T-helper 2 cell (primary cell): ENCODE measurements at places on chromosomes 2 and 18.

DNA sequence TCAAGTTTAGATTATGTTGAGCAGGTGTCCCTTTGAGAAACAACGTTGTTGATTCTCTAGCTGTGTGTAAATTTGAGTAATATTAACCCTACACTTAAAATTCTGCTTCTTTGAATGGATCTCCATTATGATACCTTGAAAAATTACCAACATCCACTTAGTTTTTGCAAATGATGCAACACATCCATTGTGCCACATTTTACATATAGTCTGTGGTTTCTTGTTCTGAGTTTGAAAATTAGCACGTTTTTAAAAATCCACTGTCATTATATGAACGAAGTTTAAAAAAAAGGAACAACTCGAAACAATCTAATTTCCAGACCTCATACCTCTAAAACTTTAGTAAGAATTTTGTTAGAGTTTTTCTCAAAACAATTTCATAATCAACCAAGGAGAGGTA is 37.7 kb downstream of the PIK3C3 start:
- no peak for DNase-seq

GRCh38 chr2:78780864-78781583 is 244.5 kb upstream of the REG3G start:
- DNase-seq = no peak

GRCh38 chr2:203909261-203909967 is 27.1 kb upstream of the ICOS start:
- DNase-seq = no peak

DNA sequence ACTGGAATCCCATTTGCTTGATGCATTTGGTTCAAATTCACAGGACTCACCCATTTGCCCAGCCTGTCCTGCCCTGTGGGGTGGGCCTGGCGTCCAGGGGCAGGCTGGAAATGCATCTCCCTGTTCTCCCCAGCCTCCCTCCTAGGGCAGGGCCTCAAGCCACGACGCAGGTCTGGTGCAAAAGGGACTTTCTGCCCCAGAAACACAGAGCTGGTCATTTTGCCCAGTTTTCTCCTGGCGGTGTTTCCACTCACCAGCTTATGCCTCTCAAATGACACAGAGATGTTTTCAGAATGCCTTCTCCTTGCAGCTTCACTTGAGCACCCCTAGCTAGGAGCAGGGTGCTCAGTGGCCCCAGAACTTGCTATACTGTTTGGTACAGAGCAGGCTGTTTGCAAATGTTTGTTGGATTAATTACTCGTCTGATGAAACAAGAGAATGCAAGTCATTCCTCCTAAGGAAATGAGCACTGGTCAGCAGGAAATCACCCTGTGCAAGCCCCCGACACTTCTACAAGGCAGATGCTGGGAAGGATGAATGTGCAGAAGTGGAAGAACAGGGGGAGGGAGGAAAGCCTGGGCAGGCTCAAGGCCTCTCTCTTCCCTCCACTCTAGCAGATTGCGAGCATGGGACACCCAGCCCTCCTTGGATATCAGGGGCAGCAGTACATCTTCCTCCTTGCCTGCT is 164.3 kb upstream of the APCDD1 start:
- DNase-seq = no peak

DNA sequence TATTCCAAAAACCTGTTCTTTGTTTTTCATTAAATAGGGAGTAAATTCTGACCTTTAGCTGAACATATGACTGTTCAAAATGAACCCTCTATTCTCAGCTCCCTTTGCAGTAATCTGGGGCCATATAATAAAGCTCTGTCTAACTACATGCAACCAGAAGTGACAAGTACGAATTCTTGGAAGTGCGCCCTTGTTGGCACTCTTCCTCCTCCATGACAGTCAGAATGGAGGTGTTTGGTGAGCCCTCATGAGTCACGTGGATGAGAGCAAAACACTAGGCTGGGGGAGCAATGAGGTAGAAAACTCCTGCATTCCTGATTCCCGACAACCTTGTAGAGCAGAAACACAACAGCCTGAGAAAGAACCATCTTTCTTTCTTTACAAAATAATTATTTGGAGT is 552.9 kb downstream of the FBXO15 start:
- DNase-seq = no peak

DNA sequence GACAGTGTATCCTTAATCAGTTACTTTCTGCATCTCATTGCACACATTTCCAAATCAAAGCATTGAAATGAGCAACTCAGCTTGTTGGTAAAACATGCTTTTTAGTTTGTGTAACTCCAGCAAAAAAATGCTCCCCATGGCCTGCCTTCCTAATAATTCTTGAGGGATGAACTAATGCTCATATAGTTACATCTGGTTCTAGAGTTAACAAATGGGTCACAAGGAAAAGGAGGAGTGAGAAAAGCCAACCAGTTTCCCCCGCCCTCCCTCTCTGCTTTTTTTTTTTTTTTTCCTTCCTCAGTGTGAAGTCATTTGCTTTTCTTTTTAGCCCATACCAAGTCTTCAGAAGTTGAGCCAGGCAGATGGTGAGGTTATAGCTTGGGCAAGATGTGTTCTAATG is 231.7 kb downstream of the MTX2 start:
- no peak for DNase-seq

DNA sequence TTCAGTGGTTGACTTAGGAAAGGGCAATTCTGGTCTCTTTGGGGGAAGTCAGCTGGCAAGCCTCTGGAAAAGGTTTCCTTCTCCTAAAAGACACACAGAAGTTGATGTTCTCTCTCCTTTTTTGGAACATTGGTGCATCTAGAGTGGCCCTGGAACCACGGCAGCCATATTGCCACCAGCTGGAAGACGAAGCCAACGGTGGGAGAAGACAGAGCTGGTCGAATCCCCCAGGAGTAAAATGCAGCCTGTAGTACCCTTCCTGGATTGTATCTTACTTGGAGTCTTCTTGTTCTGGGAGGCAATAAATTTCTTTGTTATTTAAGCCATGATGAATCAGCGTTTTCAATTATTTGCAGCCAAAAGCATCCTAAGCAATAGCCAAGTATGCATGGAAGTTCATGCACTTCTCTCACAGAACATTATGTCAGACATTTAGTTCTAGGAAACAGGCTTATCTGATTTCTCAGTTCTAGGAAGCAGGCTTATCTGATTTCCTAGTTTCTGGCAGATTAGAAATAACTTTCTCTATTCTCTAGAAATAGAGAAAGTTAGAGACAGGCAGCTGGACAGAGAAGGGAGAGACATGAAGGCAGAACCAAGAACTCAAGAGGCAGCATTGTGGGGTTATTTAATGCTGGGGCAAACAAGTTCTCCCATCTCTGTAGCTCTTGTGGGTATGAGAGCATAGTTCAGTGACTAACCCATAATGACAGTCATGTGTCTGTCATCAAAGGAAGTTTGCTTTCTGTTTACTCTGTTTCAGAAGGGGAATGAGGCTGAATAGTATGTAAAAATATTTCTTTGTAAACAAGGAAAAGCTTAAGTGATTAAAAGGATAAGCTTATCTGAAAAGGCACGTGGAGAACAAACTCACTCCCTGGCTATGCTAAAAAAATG is 40.5 kb upstream of the NABP1 start:
- DNase-seq = no peak

DNA sequence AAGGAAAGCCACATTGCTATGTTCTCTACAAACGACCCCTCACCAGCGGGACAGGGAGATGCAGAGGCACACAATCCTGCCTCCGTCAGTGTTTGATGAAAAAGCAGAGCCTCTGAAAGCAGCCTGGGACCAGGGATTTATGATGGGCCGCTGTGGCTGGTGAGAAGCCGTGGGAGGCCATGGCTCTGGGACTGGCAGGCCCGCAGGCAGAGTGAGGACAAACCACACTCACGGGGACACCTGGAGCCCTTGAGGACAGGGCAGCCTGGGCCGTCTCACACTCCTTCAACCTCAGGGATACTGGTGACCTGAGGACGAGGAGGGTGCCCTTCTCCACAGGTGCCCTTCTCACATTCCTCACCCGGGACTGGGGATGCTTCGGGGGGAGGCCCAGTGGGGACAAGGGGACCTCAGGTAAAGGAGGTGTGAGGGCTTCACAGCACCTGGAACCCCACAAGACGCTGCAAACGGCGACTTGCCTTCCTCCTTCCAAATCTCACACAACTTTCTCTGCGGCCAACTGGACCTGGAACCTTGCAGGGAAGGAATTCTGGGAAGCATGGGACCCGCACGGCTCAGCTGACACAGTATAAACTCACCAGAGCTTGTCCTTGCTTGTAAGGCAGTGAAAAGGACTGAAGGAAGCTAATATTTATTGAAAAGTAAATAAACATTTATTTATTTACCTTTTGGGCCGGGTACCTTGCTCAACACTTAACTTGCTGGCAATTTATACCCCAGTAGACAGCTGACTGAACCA is 5.3 kb upstream of the LDLRAD4 start:
- no peak for DNase-seq

DNA sequence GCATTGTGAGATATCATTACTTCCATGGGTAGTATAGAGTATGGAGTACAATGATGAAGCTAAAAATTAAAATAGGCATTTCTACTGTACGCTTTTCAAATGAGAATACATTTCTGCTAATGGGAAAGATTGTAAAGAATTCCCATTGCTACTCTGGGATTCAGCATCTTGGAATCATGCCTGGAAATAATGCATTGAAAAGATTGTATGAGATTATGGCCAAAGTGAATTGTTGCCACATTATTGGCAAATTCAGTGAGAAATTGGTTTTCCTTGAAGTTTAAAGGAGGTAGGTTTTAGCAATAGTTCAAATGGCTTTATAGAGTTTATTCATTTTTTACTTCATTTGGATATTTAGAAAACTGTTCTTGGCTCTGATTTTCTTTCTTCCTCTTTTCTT is 157.9 kb downstream of the GULP1 start:
- no peak for DNase-seq

DNA sequence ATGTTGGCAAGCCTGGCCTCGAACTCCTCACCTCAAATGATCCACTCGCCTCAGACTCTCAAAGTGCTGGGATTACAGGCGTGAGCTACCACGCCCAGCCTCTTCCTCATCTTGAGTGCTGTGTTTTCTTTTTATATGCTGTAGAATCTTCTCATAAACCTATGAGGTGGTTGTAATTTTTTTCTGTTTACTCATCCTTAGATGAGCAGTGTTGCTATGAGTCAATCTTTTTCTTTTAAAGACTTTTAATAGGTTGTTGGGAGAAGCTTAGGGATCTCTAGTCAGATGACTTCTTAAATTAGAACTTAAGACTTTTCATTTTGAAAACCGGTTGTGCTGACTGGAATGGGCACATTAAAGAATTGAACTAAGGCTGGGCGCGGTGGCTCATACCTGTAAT is 8.7 kb upstream of the AAK1 start:
- DNase-seq = peak; percentile 29

- DNase-seq = no peak
Observed at GRCh38 chr2:44906972-44907371, 34.5 kb upstream of the SIX3 start.

DNA sequence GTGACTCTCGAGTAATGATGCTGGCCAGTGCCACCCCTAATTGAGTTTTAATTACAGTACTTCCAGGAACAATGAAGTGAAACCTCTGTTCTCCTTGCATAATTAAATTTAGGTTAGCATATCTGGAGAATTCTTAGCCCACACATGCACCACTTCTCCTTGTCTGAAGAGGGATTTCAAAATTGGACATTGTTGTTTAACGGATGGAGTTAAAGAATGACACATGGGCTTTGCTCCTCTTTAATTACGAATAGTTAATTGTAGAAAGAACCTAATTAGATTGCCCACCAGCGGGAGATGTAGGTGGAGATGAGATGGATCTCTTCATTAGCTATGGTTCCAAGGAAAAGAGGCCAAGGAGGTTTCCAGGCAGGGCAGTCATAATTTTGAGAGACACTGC is 33.1 kb upstream of the EN1 start:
- no peak for DNase-seq

DNA sequence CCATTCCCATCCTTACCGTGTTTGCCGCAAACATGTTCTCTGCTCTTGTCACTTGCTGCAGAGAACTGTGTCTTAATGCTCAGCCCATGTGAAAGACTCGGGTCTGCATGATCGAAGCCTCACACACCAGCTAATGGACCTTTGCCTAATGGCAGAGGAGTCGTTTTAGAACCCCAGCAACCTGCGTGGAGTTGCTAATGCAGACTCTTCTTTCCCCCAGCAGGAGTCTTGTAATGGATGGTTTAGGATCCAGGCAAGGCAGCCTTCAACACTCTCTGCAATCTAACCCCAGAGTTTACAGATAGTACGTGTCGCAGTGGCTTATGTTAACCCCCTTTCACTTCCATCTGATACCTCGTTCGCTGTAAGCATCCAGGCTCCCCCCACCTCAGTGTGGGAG is 316.4 kb downstream of the AGAP1 start:
- no peak for DNase-seq

- DNase-seq = no peak
Observed at GRCh38 chr2:71463342-71463654, 9.9 kb downstream of the DYSF start.

- DNase-seq = no peak
Observed at GRCh38 chr18:23859466-23860336, 154.9 kb upstream of the TTC39C start.

DNA sequence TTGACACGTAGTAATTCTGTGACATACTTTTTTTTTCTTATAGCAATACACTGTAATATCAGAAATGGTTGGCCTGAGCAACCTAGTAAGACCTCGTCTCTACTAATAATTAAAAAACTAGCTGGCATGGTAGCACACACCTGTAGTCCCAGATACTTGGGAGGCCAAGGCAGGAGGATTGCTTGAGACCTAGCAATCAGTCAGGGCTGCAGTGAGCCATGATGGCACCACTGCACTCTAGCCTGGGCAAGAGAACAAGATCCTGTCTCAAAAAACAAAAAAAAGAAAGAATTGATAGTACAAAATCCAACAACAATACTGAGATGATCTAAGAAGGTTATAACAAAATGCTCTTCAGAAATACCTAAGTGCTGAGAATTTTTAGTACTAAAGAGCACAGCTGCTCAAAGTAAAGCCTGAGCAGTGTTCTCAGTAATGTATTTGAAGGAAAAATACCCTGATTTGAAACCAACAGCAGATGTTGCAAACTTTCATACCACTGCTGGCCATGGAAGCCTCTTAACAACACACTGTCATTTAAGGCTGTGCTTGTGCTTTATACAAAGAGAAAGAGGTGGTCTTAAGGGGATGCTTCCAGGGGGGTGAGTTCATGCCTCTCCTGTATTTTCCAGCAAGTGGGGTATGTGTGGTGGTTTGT is 132.6 kb upstream of the CDCA7 start:
- no peak for DNase-seq

DNA sequence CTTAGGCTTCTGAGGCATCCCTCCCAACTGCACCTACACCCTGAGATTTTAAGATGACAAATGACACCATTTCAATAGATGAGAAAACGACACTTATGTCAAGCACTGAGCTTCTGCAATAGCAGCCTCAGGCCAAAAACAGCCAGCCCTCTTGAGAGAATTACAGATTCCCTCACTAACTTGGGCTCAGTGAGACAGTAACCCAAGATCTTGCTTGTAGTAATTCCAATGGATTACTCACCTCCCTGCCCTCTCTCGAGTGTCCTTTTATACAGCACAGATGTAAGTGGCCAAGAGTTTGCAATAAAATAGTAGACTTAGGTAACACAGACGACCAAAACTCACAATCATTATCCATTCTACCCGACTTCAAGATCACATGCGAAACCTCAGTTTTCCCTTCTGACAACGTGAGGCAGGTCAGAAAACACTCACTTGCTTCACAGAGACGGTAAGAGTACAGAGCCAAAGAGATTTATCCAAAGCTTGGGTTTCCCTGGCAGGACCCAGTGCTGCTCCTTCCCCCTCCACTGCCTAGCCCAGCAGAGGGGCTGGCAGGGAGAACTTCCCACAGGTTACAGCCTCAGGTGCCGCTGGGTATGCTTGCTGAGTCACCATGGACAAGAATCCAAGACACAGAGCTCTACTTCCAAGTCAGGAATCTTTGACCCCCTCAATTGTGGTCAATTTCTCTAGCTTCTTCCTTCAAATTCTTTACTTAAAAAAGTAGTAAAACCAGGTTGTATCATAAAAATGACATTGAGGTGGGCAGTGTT is 181.4 kb downstream of the MYO5B start:
- no peak for DNase-seq
